ENCODE measurements at places on chromosomes 11 and 22.

DNA sequence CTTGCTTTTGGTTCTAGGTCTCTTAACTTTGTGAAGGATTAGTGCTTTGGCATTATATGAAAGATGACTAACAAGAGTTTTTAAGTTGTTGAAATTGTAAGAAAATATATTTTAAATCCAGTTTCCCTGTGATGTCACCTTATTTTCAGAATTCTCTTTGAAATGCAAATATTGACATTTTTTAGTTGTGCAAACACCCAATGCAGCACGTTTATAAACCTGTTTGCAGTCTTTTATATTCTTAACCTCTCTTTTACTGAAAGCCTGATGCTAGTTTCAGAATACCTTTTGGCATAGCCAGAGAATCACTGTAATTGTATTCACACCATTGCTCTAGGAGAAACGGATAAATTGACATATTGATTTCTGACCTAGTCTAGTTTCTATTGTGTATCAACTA, 42.8 kb upstream of the SLC37A2 start:
- no peak for DNase-seq

DNA sequence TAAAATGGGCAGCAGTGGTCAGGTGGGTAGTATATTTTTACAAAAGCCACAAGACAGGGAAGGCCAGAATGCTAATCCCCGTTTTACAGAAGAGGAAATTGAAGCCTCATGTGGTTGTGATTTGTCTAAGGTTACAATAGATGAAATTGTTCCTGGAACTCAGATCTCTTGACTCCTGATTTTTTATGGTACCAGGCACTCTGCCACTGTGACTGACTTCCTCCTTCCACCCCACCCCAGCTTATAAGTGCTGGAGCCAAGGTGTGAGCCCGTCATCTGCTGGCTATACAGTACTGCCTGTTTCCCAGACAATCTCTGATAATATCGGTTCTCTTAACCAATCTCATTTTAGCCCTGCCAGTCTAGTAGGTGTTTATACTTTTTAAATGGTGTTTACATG, 1.9 kb downstream of the SLC5A1 start:
- DNase-seq, result no peak

DNA sequence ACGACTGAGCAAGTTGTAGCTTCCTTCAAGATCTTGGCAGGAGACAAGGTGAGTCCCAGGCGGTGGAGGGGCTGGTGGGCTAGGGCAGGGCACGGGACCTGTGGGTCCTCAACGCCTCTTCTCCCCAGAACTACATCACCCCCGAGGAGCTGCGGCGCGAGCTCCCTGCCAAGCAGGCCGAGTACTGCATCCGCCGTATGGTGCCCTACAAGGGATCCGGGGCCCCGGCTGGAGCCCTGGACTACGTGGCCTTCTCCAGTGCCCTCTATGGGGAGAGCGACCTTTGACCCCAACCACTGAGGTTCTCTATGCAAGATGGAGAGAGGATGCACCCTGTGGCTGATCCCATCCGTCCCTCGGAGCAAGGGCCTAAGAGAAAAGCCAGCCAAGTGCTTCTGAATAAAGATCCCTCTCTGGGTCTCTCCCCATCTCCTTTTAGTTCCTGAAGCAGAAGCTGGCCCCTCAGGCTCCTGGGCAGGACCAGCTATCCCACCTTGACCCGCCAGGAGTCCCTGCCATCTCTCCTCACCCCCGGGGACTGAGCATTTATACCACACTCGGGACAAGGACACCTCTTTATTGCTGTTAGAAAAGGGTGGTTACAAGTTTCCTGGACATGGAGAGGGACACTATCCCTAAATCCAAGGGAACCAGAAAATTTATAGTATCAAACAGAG, 5.4 kb downstream of the CTSF start:
- DNase-seq, result no peak

- DNase-seq, result no peak
Observed at GRCh38 chr11:126432525-126432924, 77.0 kb downstream of the ST3GAL4 start.

DNA sequence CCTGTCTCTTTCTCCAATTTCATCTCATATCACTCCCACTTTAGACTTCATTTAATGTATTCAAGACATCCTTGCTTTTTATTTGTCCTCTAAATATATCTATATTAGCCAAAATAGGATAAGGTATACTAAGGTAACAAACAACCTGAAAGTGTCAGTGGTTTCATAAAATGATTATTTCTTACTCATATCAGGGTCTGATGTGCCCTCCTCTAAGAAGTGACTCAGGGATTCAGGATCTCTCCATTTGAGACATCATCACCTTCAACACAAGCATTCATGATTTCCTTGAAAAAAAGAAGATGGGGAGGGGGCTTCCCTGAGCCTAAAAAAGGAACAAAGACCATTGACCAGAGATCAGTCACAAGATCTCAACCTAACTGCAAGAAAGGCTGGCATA, 131.4 kb upstream of the POU2AF2 start:
- no peak for DNase-seq

DNA sequence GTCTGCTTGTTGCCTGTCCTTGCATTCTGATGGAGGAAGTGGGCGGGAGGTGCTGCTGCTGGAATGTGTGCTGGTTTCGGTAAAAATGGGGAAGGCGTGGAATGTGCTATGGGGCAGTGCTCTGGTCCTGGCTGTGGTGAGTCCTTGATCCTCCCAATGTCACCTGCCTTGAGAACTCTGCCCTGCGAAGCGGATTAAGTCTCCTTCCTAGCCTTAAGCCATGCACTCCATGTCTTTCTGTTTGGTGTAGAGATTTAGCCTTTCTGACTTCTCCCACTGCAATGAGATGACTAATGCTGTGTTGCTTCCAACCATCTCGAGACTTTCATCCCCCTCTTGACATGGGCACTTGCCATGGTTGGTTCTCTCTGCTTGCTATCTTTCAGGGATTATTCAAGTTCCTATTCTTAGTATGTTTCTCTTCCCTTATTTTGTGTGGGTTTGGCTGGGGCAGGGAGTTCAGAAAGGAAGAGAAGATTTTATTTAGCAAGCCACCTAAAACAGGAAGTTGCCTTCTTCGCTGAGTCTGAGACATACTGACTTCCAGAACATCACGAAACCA, 687.9 kb downstream of the NTM start:
- no peak for DNase-seq

- DNase-seq, result no peak
Observed at GRCh38 chr11:66614073-66614472, 2.4 kb upstream of the RBM14 start.

GRCh38 chr11:131683131-131683530, 312.7 kb downstream of the NTM start:
- no peak for DNase-seq

DNA sequence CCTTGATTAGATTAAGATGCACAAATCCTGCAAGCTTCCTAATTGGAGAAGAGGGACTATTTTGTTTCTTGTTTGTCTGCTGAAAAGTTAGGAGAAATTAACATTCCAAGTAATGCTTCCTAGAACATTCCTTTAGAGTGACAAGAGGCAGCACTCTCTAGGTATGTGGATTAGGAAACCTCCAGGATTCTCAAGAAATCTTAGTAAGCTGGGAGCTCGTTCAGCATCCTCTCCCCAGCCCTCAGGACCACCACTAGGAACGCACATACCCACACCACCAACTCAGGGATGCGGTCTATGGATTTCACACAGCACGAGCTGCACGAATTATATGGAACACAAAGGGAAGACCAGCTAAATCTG, 52.9 kb downstream of the NCAPD3 start:
- DNase-seq, result no peak

GRCh38 chr11:115624065-115624464, 119.8 kb upstream of the CADM1 start:
- DNase-seq, result no peak

DNA sequence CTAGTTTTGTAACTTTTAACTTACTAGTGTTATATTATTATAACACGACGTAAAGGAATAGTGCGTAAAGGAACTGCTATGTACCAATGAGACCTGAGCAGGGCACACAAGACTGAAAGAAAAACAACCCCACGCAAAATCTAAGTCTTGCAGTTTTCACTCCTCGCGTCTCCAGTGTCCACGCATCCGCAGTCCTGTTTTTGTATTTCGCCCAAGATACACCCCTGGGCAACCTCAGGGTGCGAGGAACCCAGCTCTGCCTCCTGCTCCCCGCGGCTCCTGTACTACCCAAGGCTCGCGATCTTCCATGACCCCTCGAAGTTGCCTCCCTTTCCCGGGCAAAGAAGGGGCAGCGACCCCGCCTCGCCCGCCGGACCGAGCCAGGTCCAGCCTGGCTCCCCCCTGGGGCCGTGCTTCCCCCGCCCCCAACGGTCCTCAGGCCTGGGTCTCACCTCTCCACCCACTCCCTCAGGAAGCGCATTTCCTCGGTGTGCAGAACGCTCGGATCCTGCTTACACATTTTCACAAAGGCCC, 393 bp downstream of the ST13 start:
- DNase-seq, result peak; percentile 44

DNA sequence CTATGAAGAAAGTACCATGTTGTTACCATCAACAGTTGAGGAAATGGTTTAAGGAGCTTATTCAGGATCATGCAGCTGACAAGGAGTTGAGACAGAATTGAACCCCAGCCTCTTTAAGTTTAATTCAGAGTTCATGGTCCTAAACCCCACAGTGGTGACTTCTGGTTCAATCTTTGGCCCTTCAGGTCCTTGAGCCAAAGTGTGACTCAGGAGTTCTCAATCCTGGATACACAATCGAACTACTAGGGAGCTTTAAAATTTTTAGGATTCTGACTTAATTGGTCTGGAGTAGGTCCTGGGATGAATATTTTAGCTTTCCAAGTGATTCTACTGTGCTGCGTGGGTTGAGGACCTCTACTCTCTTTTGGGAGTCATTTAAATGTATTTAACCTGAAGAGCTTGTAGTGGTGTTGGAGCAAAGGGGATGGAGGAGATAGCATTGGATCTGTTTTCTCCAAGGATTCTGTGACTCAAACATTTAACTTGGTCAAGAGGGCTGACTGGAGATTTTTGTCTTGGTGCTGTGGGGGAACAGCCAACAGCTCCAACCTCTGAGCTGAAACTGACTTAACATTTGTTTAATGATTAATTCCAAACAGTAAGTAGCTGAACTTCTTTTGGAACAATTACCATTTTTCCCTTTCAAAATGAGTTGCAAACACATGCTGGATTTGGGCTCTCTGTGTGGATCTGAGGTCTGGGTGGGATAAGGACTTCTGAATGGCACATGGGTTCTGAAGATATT, 80.1 kb downstream of the INSC start:
- DNase-seq, result no peak

Data from SW 1271 (cell line).